ENCODE measurements at places on chromosomes 16 and 17.
A peak's percentile ranks its signal among the peaks of the same experiment; 100 is the strongest.

GRCh38 chr17:10135539-10136257 lies 62.7 kb downstream of the GAS7 start:
- DNase-seq, result no peak

DNA sequence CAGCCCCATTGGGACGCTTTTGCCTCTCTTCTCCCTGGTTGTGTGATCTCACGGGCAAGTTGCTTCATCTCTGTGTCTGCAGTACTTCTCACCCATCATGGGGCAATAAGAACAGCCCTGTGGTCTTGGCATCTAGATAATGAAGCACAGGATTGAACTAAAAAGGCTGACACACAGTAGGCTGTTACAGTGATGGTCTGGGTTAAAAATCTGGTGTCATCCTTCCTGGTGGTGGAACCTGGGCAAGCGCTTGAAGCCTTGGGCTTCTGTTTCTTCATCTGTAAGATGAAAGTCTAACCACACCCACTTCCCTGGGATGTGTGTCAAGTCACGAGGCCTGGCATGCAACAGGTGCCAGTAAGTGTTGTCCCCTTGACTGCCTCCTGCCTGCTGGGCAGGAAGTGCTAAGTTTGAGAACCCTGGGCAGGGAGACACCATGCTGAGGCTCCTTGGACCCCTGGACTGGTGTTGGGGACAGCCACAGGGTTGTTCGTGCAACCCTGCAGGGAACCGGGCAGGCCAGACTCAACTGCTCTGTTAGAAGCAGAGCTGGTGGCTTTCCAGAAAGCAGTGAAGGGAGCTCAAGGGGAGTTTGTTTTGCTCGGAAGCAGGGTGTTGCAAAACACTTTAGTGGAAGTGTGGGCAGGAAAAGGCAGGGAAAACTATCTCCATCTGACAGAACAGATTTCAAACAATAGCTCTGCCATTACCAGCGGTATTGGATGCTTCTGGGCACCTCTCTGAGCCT lies 5.9 kb upstream of the MAP2K3 start:
- DNase-seq, result no peak

- no peak for DNase-seq
Observed at GRCh38 chr16:11593581-11593980, 6.9 kb upstream of the LITAF start.

DNA sequence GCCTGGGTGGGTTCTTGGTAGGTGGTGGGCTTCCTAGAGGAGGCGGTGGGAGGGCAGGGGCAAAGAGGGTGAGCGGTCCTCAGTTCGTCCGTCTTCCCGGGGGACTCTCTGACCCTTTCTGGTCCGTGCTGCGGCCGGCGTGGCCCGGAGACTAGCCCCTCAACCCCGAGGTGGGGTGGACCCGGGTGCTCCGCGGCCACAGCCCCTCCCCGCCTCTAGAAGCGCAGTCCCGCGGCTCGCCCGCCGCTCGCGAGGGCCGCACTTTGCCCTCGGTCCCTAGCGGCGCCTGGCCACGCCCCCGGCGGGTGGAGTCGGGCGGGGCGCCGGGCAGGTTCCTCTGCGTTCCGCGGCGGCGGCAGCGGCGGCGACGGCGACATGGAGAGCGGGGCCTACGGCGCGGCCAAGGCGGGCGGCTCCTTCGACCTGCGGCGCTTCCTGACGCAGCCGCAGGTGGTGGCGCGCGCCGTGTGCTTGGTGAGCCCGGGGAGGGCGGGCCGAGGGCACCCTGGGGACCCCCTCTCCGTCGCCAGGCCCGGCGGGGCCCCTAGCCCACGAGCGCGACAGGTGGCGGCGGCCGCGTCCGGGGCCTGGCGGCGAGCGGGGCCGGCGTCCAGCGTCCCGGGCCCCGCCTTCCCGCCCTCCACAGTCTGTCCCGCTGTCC lies at the start of gene SYNGR2:
Gene SYNGR2, plus strand, starts transcription at position 340 of the 661 bp plus-strand sequence. Its CDS starts 36 bp downstream, at position 376.
- peak; percentile 67 for DNase-seq

GRCh38 chr17:41975099-41976083 lies 8.8 kb downstream of the CNP start:
- DNase-seq, result peak; percentile 64

DNA sequence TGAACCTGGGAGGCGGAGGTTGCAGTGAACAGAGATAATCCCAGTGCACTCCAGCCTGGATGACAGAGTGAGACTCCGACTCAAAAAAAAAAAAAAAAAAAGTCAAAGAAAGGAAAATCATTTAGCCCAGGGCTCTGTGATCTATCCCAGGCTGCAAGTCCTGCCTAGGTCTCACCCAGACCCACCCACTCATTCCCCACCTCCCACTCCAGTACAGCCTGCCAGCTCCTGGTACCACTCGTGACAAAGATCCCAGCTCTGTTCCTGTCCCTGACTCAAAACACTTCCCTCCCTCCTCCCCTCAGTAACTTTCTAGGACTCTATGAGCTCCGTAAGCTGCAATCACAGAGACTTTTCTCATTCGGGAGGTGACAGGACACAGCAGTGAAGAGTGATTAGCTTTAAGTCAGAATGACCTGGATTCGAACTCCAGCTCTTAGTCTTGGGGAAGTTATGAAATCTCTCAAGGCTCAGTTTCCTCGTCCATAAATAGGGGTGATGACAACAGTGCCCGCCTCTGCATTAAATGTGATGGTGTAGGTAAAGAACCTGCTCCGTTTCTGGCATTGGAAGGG lies 28.0 kb upstream of the MRPS23 start:
- DNase-seq, result no peak

DNA sequence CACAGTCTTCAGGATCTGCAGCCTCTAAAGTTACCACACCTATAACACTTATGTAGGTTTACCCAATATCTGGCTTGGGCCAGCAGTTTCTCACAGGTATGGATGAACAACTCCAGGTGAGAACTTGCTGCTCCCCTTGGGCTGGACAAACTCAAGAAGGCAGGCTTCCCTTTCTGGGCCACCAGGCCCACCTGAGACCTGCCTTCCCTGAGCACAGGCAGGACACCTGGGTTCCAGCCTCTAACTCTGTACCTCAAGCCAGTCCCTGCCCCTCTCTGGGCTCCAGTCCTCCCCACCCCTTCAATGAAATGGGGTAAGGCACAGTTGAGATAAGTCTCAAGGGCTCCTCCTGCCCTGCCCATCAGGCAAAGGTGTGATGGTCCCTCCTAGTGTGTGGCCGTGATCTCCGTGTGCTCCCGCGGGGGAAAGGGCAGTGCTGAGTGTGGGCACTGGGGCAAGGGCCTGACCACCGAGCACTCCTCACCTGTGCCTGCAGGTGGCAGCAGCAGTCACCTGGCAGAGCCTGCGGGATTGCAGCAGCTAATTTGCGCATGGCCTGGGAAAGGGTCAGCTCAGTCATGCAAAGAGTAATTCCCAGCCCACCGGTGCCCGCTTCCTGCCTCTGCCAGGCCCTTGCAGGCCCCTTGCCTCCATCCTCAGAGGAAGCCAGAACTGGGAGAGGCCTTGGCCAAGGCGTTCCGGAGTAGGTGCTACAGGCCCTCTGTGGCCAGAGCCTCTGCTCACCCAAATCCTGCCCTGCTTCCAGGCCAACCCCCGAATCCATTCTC lies 28.2 kb upstream of the ADGRG1 start:
- no peak for DNase-seq

DNA sequence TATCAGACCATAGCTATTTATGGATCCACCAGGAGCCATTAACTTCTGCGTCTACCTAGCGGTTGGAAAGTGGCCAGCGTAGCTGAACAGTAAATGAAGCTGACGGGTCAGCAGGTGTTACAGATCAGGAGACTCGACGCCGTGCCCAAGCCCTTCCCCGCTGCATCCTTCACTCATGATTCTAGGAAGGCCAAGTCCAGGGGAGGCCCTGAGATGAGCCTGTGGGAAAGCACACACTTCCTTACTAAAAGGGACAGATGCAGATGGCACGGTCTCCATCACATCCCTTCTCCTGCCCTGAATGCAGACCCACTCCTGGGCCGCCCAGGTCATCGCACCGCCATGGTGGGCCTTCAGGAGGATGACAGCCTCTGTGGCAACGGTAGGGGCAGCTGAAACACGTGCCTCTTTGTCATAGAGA lies 67.7 kb upstream of the DNAH17 start:
- DNase-seq, result no peak

DNA sequence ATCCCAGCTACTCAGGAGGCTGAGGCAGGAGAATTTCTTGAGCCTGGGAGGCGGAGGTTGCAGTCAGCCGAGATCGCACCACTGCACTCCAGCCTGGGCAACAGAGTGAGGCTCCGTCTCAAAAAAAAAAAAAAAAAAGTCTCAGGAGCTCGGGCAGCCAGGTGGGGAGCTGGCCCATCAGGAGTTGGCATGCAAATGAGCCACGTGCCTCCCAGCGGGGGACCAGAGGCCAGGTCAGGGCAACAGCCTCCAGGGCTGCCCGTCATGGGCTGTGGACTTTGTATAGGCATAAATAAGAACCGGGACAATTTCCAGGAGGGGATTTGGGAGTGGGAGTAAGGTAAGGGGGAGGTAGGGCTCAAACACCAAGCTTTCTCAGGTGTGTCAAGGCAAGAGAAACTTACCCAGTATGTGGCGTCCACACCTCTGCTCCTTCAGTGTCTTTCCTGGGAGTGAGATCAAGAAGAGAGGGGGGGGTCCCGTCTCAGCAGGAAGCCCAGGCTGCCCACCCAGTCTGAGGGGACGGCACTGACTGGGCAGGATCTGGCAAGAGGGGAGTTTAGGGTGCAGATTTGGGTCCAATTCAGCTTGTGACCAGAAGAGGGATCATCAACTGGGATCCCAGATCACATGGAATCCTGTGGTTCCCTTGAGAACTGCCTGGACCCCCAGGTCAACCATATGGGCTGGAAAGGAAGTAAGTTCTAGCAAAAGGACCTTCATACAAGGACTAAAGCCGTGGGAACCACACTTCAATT lies 22.3 kb upstream of the G6PC1 start:
- no peak for DNase-seq

DNA sequence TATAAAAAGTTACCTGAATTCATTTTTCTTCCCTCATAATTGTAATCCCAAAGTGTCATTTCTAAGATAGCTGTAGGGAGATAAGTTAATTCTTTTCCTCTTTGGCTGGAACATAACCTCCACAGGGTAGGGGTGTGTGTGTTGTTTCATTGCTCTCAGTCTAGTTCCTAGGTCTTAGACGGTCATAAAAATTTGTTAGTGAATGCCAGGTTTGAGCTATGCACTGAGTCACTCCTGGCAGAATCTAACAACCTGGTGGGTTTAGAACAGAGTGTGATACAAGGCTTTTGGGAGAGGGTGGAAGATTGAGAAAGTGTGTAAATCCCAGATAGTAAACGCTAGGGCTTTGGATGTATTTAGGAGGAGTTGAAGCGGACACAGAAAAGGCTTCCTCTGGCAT lies 894 bp upstream of the PHKG2 start:
- no peak for DNase-seq

DNA sequence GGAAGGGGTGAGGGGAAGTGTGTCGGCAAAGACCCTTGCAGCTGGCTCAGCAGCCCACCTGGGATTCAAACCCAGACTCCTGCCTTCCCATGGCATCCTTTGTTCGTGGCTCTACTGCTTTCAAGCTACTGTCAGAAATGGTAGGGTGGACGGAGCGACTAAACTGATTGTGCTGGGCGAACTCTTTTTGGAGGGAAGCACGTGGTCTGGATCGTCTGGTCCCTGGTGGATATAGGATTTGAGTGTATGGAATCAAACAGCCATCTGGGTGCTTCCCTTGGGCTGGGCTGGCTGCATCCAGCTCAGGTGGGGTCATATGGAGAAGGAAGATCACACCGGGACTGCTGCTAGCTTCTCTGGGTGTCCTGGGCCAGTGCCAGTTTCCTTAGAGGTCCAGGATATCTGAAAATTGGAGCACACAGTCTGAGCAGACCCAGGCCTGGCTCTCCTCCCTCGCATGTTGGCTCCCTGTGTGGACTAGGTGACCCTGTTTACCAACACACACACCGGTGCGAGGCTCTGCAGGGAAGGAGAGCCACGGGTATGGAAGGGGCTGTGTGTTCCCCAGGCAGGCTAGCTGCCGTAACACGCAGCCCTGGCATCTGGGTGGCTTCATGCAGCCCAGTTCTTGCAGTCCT lies 8.6 kb downstream of the CMIP start:
- DNase-seq, result no peak

GRCh38 chr16:14186007-14186794 lies 115.1 kb downstream of the MRTFB start:
- peak; percentile 53 for DNase-seq

GRCh38 chr16:2838928-2839327 lies 8.8 kb downstream of the ZG16B start:
- peak; percentile 43 for DNase-seq

GRCh38 chr17:78709751-78710181 lies 72.3 kb downstream of the CYTH1 start:
- no peak for DNase-seq

DNA sequence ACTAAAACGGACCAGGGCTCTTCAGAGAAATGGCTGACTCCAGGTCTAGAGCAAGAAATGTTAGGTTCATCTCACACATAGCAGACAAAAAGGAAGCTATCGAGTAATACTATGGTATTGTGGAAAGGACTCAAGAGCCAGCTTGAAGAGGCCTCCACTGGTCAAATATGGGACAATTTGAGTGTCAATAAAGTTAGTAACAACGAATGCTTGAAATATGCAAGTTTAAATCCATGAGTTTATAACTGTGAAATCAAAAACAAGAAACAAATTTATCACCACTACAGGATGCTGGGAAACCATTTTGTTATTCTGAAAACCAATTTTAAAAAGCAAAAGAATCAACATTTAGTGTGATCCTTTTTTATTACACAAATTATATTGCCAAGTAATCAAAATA lies 50.4 kb upstream of the ANKFY1 start:
- no peak for DNase-seq

DNA sequence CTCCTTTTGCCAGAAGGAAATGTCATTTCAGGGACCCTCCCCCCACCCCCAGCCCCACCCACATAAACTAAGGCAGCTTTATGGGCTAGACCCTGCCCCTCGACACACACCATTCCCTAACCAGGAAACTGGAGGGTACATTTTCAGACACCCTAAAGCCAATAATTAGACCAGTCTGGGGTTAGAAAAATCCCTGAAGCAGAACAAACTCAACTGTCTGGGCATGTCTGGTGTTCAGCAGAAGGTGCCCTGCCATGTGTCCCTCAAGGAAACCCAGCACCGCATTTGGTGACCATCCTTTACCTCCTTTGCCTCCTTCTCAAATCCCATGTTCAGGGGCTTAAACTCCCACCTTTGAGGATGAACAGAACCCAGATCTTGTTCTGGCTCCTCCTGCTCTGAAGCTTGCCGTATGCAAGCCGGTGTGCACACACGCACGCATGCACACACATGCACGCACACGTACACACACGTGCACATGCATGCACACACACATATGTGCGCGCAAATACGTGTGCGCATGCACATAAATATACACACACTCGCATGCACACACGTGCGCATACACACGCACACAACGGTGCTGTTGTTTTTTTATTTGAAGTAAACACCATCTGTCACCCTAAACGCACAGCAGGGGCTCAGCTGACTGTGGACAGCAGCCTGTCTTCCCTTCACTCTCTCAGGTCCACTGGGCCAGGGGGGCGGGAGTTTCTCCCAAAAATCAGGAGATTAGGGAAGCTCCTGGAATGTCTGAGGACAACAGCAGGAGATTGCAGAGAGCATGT lies 156.8 kb upstream of the TNRC6C start:
- no peak for DNase-seq
